GM23248 (cell line): ENCODE measurements at places on chromosomes 13 and 19. TPM values are rescaled to one million over a fixed set of nuclear protein-coding genes. Genes with fewer than 3 reads are reported as not detected.

- DNase-seq, result no peak
- H3K27ac ChIP-seq, result no peak overlapping the region
- H3K36me3 ChIP-seq, result no peaks in the 10 kb centered on the region
- H3K4me3 ChIP-seq, result no peak overlapping the region
- no peaks in the 10 kb centered on the region for H3K27me3 ChIP-seq
Measured at GRCh38 chr19:15438124-15438496, 11.6 kb downstream of the WIZ start.

DNA sequence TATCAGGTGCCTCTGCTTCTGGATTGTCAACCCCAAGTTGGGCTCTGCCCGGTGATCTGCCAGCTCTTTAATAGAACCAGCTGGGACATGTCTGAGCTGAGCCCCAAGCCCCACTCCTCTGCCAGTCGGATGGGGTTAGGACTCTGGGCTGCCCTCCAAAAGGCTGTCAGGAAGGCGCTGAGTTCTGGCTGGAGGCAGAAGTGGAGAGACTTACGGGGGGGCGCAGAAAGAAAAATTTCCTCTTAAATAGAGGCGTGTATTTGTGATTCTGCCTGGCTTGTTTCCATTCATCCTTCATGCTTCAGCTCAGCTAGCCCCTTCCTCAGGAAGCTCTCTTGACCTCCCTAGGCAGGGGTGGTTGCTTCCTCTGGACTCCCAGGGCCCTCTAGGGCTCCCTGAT is 985 bp upstream of the KCNK6 start:
- H3K4me1 ChIP-seq, result peaks cover 16% of the 10 kb centered on the region
- H3K27ac ChIP-seq, result no peak overlapping the region
- H3K27me3 ChIP-seq, result no peaks in the 10 kb centered on the region
- no peak overlapping the region for H3K4me3 ChIP-seq
- no peak for DNase-seq
- H3K36me3 ChIP-seq, result no peaks in the 10 kb centered on the region

- no peak overlapping the region for H3K27ac ChIP-seq
- no peak for DNase-seq
- no peaks in the 10 kb centered on the region for H3K4me1 ChIP-seq
- no peaks in the 10 kb centered on the region for H3K27me3 ChIP-seq
- peaks cover 40% of the 10 kb centered on the region; the same call in 1 of the 2 replicates for H3K36me3 ChIP-seq
Measured at GRCh38 chr19:14410091-14411051, 8.8 kb downstream of the DDX39A start.

GRCh38 chr19:30790056-30790680 is 418.0 kb downstream of the ZNF536 start:
- H3K4me1 ChIP-seq, result no peaks in the 10 kb centered on the region
- DNase-seq, result no peak
- H3K27me3 ChIP-seq, result peaks cover 9% of the 10 kb centered on the region
- H3K27ac ChIP-seq, result no peak overlapping the region

DNA sequence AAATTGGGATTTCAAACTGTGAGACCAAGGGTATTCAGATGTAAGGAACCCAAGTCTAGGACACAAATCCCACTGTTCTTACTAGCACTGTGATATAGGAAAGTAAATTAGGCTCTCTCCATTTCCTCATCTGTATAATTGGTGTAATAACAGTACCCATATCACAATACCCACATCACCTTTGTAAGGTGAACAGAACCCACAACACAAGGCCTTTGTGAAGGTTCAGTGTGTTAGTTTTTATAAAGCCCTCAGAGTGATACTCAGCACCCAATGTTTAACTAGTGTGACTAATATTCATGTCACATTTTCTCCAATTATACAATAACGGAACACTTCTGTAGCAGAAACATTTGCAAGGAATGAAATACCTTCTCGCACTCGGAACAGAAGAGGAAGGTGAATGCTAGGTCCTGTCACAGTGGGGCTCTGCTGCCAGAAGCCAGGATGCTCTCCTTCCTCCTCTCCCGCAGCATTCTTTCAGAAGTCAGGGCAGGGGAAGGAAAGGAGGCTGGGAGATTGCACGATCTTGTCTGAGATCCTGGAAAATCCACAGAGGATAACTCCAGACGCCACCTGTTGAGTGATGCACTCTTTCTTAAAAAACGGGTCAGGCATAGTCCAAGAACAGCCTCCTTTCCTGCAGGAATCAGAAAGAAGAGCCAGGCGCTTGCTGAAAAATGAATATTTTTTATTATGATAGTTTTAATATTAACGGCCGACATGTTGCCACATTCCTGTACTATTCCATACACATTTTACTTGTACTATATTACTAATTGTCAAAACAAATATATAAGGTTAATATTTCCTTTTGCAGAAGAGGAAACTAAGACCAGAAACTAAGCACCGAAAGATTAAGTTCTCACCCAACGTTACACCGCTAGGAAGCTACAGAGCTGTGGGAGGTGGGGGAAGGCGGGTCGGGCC is 762 bp downstream of the ZNF45 start:
- peaks cover 22% of the 10 kb centered on the region for H3K36me3 ChIP-seq
- H3K27me3 ChIP-seq, result no peaks in the 10 kb centered on the region
- peak overlapping the region; percentile 60 for H3K27ac ChIP-seq
- peak overlapping the region; percentile 84 for H3K4me3 ChIP-seq
- H3K4me1 ChIP-seq, result peaks cover 9% of the 10 kb centered on the region; the same call in 1 of the 2 replicates

- H3K4me3 ChIP-seq, result no peak overlapping the region
- H3K27ac ChIP-seq, result no peak overlapping the region
- no peaks in the 10 kb centered on the region for H3K27me3 ChIP-seq
- H3K36me3 ChIP-seq, result no peaks in the 10 kb centered on the region
Measured at GRCh38 chr19:13463296-13463695, 43.0 kb downstream of the CACNA1A start.

DNA sequence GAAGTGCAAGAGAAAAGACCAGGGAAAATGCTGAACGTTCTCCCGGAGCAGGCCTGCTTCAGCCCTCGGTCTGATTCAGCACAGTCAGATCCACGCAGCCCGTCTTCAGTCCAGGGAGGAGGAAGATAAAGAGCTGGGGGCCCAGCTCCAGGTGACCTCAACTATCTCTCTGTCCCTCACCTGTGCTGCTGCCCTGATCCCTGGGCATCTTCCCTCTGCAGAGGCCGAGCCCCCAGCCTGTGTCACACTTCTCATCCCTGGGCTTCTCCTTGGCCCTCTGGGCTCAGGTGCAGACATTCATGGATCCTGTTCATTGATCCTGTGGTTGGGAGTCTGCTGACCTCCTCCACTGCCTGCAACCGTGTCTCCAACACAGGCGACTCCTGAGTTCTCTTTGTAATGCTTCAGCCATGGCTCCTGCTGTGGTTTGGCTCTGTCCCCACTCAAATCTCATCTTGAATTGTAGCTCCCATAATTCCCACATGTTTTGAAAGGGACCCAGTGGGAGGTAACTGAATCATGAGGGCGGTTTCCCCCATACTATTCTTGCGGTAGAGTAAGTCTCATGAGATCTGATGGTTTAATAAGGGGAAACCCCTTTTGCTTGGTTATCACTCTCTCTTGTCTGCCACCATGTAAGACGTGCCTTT is 27.9 kb downstream of the COL4A2 start:
- H3K27ac ChIP-seq, result no peak overlapping the region
- peaks cover 36% of the 10 kb centered on the region for H3K4me1 ChIP-seq
- H3K27me3 ChIP-seq, result no peaks in the 10 kb centered on the region
- H3K4me3 ChIP-seq, result no peak overlapping the region

ZNF726 gene
- total RNA-seq, result 0.89 and 4.8 TPM in 2 replicates

PSPN gene
- 0.22 and 0.89 TPM in 2 replicates for total RNA-seq

KCNJ14 gene
- 0.97 and 1.1 TPM in 2 replicates for total RNA-seq

CAMSAP3 gene
- total RNA-seq, result not detected in 2 replicates

PSG2 gene
- 0.76 and 0.89 TPM in 2 replicates for total RNA-seq
